CD4-positive, alpha-beta T cell treated with Interleukin-17A for 4 hours (primary cell): ENCODE measurements at places on chromosomes 2 and 18.

DNA sequence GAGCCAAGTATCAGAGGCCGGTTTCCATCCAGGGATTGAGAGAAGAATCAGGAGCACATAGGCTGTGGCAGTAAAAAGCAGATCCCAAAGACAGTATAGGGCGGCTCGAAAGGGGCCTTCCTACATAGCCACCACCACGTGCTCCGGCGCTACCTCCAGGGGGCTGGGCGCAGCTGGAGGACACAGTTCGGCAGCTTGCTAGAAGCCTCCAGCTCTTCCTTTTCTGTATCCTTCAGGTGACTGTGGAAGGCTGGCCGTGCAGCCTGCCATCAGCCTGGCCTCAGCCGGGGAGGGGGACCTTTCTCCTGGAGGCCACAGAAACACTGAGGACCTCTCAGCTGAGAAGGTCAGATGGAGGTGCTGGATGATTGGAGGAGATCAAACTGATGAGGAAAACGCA lies 183.6 kb upstream of the GLI2 start:
- DNase-seq, result no peak

GRCh38 chr2:48114256-48114655 lies 208.0 kb upstream of the FBXO11 start:
- peak; percentile 55 for DNase-seq

GRCh38 chr2:46849046-46849715 lies 66.4 kb downstream of the MCFD2 start:
- DNase-seq, result no peak

DNA sequence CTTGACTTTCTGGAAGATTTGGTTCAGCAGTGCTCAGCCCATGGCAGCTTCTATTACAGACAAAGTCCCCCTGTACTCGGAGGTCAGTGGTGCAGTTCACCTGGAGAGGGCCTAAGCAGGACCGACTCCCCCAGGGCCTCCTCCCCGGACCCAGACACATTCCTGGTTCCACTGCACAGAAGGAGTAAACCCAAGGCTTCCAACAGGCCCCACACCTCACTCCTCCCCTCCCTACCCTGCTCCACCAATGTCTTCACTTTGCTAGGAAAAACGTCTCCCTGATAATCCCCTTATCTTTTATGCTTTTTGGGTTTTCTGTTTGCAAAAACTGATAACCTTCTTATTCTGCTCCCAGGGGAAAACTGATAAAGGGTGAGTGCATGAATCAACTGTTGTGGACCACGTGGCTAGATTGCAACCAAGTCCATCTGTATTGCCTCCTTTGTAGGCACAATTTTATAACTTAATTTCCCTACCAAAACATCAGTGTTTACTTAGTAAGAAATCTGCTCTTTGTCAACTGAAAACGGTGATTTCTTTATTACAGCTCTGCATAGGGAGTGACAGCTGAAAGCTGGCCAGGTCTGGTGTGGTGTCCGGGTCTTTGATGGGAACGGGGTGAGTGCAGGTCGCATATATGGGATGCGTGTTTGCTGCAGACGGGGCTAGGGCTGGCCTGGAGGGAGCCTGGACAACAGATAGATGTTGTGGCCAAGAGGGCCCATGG lies 202.5 kb downstream of the GLI2 start:
- DNase-seq, result no peak

GRCh38 chr2:186992597-186992996 lies 143.6 kb upstream of the ZSWIM2 start:
- no peak for DNase-seq
